H1 (cell line): ENCODE measurements at places on chromosomes 16 and 17. TPM values are rescaled to one million over a fixed set of nuclear protein-coding genes. Genes with fewer than 3 reads are reported as not detected.

DNA sequence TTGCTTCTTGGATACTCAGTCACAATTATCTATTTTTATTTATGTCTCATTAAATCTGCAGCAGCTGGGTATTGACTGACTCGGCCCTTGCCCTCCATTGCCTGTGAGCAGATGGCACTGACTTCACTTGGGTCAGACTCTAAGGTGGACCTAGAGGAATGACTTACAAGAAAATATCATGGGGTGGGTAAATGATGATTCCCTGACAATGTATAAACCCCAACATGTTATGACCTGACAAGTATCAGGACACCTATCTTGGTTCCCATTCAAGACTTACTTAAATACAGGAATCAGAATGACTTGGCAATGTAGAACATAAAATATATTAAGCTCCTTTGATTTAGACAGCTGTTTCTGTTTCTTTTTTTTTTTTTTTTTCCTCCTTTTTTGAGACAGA is 953.5 kb downstream of the CDH11 start:
- no peak overlapping the region for H3K4me3 ChIP-seq
- H3K27me3 ChIP-seq = no peaks in the 10 kb centered on the region
- H3K27ac ChIP-seq = no peak overlapping the region
- H3K4me1 ChIP-seq = no peaks in the 10 kb centered on the region
- no peaks in the 10 kb centered on the region for H3K36me3 ChIP-seq

- no peaks in the 10 kb centered on the region for H3K4me1 ChIP-seq
- no peak overlapping the region for H3K4me3 ChIP-seq
- no peak overlapping the region for H3K27ac ChIP-seq
- DNase-seq = no peak
- H3K27me3 ChIP-seq = no peaks in the 10 kb centered on the region
- no peaks in the 10 kb centered on the region for H3K36me3 ChIP-seq
Measured at GRCh38 chr17:64418506-64419339, 28.1 kb upstream of the PECAM1 start.

DNA sequence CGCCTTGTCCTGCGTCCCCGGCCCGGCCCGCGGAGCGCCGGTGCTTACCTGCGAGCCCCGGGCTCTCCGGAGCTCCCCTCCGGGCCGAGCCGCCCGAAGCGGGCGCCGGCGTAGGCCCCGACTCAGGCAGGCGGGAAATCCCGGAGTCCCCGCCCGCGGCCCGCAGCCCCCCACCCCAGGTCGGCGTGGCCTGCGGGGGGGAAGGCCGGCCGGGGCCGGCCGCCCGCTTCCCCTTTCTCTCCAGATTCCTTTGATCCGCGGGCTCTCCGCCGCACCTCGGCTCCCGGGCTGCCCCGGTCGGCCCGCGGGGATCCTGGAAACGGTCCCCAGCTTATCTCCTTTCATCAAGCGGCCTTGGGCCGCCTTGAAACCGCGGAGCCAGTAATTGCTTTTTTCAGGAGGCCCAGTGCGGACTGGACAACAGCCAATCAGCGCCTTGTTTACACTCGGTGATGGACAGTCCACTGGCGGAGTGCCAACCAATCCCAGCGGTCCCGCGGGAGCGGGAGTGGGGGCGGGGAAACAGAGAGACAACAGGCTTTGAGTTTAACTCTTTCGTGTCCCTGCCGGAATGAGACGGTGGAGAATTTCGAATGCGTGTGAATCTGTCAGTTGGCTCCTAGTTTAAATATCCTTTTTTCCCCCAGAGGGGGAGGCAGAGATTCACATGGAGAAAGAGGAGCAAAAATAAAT is 1.4 kb upstream of the BAHCC1 start:
- H3K4me1 ChIP-seq = peaks cover 25% of the 10 kb centered on the region
- no peaks in the 10 kb centered on the region; the same call in 1 of the 2 replicates for H3K36me3 ChIP-seq
- peaks cover 64% of the 10 kb centered on the region for H3K27me3 ChIP-seq
- H3K27ac ChIP-seq = no peak overlapping the region

- 0 out of 2 replicates have a peak within 1 kb of the TSS, but pooled peaks have one; percentile 53 for H3K27ac ChIP-seq
- no peaks in the 10 kb centered on the region for H3K27me3 ChIP-seq
- H3K4me3 ChIP-seq = peak within 1 kb of the TSS; percentile 2; the same call in 1 of the 2 replicates
- peaks cover 6% of the 10 kb centered on the region; the same call in 1 of the 2 replicates for H3K4me1 ChIP-seq
Measured at GRCh38 chr16:81238296-81239011, at the start of gene BCO1. TSS of gene BCO1 (plus strand) at chr16:81238689. CDS start at chr16:81238909, 220 bp downstream.

Gene TNFRSF13B
- not detected in 2 replicates for total RNA-seq

DNA sequence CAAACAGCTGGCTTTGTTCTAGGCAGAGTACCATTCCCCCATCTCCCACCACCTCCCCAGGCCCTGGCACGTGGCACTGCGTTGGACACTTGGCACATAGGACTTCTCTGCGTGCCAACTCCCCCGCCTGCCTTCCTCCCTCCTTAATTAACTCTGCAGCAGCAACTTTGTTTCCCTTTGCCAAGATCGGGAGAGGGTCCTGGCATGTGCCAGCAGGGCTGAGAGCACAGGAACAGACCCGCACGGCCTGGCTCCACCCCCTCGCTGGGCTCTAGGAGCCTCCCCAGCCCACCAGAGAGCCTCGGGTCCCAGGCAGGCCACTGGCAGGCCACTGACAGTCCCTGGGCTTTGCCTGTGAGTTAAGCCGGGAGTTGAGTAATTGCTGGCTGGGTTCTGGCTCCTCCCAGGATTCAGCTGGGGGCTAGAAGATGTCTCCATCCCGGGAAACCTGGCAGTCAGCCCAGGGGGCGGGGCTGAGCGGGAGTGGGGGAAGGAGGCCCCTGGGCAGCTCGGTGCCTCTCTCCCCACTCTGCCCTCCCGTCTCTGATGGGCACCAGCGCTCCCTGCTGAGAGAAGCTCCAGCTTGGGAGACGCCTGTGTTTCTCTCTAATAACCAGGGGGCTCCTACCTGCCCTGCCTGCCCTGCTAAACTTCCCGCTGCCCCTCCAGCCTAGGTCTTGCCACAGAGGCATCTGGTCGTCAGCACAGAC is 224.0 kb upstream of the TNRC6C start:
- no peaks in the 10 kb centered on the region for H3K4me1 ChIP-seq
- no peaks in the 10 kb centered on the region for H3K27me3 ChIP-seq
- no peaks in the 10 kb centered on the region; the same call in 1 of the 2 replicates for H3K36me3 ChIP-seq
- H3K27ac ChIP-seq = no peak overlapping the region
- DNase-seq = peak; percentile 68

DNA sequence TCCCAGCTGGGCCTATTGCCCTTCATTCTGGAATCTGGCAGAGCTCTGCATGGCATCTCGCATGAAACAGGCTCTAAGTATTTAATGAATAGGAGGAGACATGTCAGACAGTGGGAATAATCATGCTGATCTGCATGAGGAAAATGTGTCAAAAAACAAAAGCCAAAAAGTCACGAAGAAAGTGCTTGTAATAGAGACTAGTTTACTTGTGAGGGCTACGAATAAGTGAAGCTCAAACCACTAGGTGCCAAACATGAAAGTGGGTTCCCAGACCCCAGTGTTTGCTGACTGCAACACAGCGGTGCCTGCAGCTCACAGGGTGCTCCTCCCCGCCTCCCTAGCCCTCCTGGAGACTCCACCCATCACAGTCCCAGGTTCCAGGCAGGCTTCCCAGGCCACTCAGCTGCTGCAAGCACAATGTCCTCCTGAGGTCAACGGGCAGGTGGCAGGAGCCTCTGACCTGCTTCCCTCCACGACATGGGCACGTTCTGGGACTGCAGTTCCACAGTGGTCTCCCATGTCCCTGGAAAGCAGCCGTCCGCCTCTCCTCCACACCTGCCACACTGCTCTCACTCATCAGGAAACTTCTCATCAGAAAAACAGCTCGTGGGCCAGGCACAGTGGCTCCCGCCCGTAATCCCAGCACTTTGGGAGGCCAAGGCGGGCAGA is 96.5 kb downstream of the ANKRD11 start:
- no peak for DNase-seq
- H3K36me3 ChIP-seq = no peaks in the 10 kb centered on the region
- no peak overlapping the region for H3K27ac ChIP-seq
- H3K27me3 ChIP-seq = no peaks in the 10 kb centered on the region
- H3K4me1 ChIP-seq = peaks cover 10% of the 10 kb centered on the region

Gene SYT17
- total RNA-seq = 5.6 and 5.8 TPM in 2 replicates

DNA sequence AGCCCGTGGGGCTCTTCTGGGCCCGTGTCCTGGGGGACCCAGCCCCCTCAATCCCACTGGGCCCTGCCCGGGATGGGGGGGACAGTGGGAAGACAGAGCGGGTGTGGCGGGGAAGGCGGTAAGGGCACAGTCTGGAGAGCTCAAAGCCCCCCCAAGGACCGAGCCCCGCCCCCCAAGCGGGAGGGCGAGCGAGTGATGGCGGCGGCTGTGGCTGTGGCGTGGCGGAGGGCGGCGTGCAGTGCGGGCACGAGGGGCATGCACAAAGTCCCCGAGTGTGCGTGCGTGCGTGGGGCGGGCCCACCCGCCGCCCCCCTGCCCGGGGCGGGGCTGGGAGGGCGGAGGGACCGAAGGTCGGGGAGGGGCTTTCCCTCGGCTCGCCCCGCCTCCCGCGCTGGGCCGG is 3.6 kb upstream of the WDR24 start:
- H3K27ac ChIP-seq = no peak overlapping the region
- DNase-seq = peak; percentile 62
- H3K27me3 ChIP-seq = peaks cover 41% of the 10 kb centered on the region
- peak overlapping the region; percentile 48 for H3K4me3 ChIP-seq
- peaks cover 19% of the 10 kb centered on the region for H3K4me1 ChIP-seq

GRCh38 chr17:69511250-69511649 is 96.8 kb downstream of the MAP2K6 start:
- H3K4me1 ChIP-seq = no peaks in the 10 kb centered on the region
- H3K27me3 ChIP-seq = no peaks in the 10 kb centered on the region
- no peak overlapping the region for H3K27ac ChIP-seq

- H3K27me3 ChIP-seq = peaks cover 19% of the 10 kb centered on the region
- H3K36me3 ChIP-seq = no peaks in the 10 kb centered on the region
- no peak overlapping the region for H3K4me3 ChIP-seq
- H3K4me1 ChIP-seq = no peaks in the 10 kb centered on the region
- DNase-seq = no peak
- no peak overlapping the region for H3K27ac ChIP-seq
Measured at GRCh38 chr17:42092939-42093338, 5.3 kb downstream of the ZNF385C start.

DNA sequence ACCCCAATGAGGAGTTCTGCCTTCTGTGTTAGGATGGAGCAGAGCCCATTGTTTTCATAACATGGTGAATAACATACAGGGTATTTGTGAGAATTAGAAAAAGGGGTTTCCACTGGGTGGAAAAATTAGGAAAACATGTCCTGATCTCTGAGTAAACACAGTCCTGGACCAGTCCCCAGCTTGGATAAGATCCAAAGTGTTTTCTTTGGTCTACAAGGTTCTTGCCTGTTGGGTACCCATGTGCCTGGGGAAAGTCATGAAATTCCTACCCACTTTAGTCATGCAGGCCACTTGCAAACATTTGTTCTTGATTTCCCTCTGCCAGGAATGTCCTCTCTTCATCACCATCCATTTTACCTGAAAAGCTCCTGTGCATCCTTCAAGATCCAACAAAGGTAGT is 164.8 kb upstream of the DYNLRB2 start:
- no peak overlapping the region for H3K27ac ChIP-seq
- no peaks in the 10 kb centered on the region for H3K27me3 ChIP-seq
- no peak overlapping the region for H3K4me3 ChIP-seq
- DNase-seq = no peak
- H3K4me1 ChIP-seq = no peaks in the 10 kb centered on the region
- no peaks in the 10 kb centered on the region for H3K36me3 ChIP-seq

DNA sequence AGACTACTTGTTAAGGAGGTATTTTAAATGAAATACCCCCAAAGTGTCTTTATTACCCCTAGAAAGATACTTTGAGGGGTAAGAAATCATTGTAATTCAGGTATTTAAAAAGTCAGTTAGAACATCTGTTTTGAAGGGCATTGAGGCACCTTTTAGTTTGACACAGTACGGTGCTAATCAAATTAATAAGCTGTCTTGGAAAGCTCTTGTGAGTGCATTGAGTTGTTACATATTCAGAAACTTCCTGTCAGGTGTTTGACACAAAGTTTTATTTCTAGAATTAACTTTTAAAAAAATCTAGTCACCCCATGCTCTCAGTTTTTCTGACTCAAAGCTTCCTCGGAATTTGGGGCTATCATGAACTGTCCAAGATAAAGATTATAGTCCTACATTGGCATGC is 4.6 kb downstream of the RBBP6 start:
- H3K36me3 ChIP-seq = peaks cover 3% of the 10 kb centered on the region; the same call in 1 of the 2 replicates
- no peak for DNase-seq
- H3K27ac ChIP-seq = no peak overlapping the region
- no peaks in the 10 kb centered on the region for H3K27me3 ChIP-seq

DNA sequence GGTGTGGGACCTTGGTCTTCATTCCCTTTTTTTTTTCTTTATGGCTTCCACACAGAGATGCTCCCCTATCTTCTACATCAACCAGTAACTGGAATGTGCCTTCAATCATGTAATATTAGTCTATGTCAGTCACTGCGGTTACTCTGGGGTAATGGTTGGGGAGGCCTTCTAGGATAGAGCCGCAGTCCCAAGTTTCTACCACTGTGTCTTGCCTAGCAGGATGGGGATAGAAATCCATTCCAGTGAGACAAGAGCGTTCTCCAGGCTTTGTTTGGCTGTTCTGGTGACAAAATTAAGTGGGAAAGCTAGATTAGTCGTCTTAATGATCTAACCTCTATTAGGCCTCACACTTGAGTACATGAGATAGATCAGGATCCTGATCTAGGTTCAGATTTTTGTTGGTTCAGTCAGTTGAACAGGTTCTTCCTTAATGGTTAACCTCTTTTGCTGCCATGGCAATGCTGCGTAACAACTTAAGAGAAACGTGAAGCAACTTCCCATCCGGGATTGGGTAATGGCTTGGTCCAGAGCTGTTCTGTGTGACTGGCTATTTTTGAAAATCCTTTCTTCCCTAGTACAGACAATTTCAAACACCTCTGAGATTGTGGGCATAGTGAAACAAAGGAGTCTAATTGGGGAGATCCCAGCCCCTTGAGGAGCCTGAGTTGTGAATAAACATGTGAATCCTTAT is 8.7 kb downstream of the MSL1 start:
- no peak overlapping the region for H3K4me3 ChIP-seq
- no peaks in the 10 kb centered on the region for H3K27me3 ChIP-seq
- peaks cover 64% of the 10 kb centered on the region for H3K36me3 ChIP-seq
- H3K27ac ChIP-seq = no peak overlapping the region
- DNase-seq = no peak
- no peaks in the 10 kb centered on the region for H3K4me1 ChIP-seq

- H3K4me1 ChIP-seq = peaks cover 5% of the 10 kb centered on the region
- H3K27ac ChIP-seq = no peak overlapping the region
- H3K36me3 ChIP-seq = no peaks in the 10 kb centered on the region
- H3K27me3 ChIP-seq = no peaks in the 10 kb centered on the region
- no peak for DNase-seq
Measured at GRCh38 chr17:17029938-17030337, 12.3 kb upstream of the MPRIP start.

- 0 out of 2 replicates have a peak, but pooled peaks cover under 1% of the 10 kb centered on the region for H3K4me1 ChIP-seq
- no peaks in the 10 kb centered on the region for H3K36me3 ChIP-seq
Measured at GRCh38 chr16:17265154-17265553, 205.6 kb downstream of the XYLT1 start.

GRCh38 chr17:71184716-71185115 is 936.1 kb upstream of the SOX9 start:
- H3K27ac ChIP-seq = no peak overlapping the region
- H3K27me3 ChIP-seq = no peaks in the 10 kb centered on the region
- no peak overlapping the region for H3K4me3 ChIP-seq
- no peaks in the 10 kb centered on the region for H3K4me1 ChIP-seq

Gene TMEM88
- total RNA-seq = 0.69 TPM in 1 of 2 replicates, not detected in the other

- H3K4me3 ChIP-seq = no peak overlapping the region
- H3K36me3 ChIP-seq = peaks cover 13% of the 10 kb centered on the region
- H3K27ac ChIP-seq = no peak overlapping the region
- no peaks in the 10 kb centered on the region for H3K27me3 ChIP-seq
Measured at GRCh38 chr17:65554553-65555223, 6.8 kb downstream of the AXIN2 start.

- peaks cover 47% of the 10 kb centered on the region for H3K4me1 ChIP-seq
- no peaks in the 10 kb centered on the region for H3K36me3 ChIP-seq
- H3K27ac ChIP-seq = no peak overlapping the region
- DNase-seq = no peak
- H3K27me3 ChIP-seq = no peaks in the 10 kb centered on the region
Measured at GRCh38 chr17:73616873-73617404, 27.3 kb downstream of the SDK2 start.

Gene LRRC46
- total RNA-seq = 0.36 TPM in 1 of 2 replicates, not detected in the other
